Upper lobe of left lung (tissue), 6 donors: ENCODE measurements at places on chromosomes 4 and X. TPM values are rescaled to one million over a fixed set of nuclear protein-coding genes. Genes with fewer than 3 reads are reported as not detected.

DNA sequence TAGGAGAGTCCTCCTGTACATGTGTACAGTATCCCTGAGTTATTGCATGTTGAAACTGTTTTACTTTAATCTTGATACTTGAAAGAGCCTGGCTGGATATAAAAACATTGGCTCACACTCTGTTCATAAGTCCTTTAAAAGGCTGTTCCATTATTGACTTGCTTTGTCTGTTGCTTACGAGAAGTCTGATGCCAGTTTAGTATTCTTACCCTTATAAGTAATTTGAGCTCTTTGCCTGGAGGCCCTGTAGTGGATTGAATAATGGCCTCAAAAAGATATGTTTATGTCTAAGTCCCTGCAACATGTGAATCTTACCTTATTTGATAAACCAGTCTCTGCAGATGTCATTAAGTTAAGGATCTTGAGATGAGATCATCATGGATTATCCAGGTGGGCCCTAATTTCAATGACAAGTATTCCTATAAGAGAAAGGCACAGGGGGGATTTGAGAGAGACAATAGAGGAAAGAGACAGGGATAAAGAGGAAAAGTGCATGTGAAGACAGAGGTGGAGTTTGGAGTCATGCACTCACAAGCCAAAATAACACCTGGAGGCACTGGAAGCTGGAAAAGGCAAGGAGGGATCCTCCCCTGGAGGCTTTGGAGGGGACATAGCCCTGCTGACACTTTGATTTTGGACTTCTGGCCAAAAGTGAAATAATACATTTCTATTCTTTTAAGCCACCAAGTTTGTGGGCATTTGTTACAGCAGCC lies 98.1 kb downstream of the IRF2 start:
- DNase-seq: no peak

GRCh38 chrX:84717343-84717742 lies 215.1 kb upstream of the HDX start:
- DNase-seq: no peak

DNA sequence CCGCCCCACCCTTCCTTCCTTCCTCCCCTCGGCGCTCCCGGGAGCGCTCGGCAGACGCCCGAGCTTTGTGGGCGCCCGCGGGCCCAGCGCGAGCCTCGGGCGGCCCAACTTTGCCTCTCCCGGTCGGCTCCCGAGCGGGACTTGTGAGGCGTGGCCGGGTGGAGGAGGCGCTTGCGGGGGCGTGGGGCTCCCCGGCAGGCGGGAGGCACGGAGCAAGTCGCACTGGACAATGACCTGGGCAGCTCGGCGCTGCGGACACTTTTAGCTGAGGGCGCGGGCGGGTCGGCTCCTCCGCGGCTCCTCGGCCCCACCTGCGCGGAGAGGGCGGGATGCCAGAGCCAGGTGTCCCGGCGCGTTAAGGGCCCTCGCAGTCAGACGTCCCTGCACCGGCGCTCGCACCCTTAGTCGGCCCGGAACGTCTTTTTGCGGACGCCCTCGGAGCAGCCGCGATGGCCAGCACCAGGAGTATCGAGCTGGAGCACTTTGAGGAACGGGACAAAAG lies 385 bp downstream of the DCLK2 start:
- DNase-seq: peak; percentile 91

GRCh38 chr4:170853422-170854021 lies 763.8 kb upstream of the AADAT start:
- peak; percentile 10 for DNase-seq

DNA sequence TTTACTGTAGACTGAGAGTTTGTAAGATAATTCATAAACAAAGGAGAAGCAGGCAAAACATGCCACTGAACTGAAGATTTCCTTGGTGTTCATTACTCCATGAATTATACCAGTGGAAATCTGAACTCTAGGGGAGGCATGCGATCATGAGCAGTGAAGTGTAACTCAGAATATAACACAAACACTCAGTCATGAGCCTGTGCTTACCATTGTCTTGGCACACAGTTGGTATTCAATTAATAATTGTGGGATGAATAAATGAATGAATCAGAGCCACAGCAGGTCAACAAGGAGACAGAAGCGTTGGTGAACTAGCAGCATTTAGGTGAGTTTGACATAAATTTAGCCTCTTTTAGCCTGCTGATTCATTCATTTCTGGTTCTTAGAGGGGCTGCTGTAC lies 263.5 kb upstream of the DKK2 start:
- DNase-seq: no peak

GRCh38 chr4:54226404-54227255 lies 2.5 kb upstream of the PDGFRA start:
- peak; percentile 81 for DNase-seq

DNA sequence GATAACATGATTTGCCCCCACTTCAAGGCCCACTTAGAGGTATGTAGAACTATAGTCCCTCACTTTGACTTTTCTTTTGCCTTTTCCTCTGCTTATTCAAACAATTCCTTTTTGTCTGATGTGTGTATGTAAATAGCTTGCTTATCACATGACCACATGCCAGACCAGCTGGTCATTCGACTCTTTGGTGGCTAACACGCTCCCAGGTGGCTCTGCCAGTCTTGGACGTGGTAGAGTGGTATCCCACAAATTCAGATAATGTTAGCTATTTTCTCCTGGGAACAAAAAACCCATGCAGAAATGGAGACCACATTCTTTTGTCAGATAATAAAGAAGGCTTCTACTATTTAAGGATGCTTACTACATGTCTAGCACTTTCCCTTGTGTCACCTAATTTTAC lies 47.9 kb downstream of the ARHGAP24 start:
- DNase-seq: no peak

DNA sequence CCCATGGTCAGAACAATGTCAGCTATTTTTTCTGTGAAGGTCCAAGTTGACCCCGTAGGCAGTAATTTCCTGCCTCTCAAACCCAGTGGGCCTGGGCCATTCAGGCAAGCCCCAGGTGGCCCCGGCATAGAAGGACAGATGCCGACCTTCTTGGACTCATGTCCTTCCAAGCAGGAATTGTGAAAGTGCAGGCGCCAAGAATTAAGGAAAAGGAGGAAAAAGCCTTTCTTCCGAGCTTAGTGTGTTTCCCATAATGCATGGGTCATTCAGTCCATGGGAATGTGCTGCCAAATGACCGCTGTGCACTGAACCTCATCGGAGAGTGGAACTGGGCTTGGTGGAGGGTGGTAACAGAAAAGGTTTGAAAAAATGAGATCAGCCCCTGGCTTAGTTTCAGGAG lies 196.5 kb upstream of the HS3ST1 start:
- no peak for DNase-seq

DNA sequence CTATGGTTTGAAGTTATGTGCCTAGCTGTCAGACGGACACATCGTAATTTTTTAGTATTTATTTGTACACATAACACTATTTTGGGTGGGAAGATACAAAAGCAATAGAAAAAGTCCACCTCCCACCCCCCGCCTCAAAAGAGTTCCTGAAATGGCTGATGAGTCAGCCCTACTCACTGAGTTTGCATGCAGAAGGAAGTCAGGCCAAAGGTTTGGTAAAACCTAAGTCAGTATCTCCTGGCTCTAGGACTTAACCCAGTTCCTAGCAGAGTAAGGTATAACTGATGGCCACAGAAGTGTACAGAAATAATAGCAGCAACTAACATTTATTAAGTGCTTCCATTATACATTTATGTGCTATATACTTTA lies 2.9 kb upstream of the KLHL2 start:
- DNase-seq: peak; percentile 31

- DNase-seq: no peak
Measured at GRCh38 chr4:34679228-34679627, 1565.1 kb downstream of the ARAP2 start.

- DNase-seq: no peak
Measured at GRCh38 chr4:184386271-184386781, 88.0 kb downstream of the IRF2 start.

DNA sequence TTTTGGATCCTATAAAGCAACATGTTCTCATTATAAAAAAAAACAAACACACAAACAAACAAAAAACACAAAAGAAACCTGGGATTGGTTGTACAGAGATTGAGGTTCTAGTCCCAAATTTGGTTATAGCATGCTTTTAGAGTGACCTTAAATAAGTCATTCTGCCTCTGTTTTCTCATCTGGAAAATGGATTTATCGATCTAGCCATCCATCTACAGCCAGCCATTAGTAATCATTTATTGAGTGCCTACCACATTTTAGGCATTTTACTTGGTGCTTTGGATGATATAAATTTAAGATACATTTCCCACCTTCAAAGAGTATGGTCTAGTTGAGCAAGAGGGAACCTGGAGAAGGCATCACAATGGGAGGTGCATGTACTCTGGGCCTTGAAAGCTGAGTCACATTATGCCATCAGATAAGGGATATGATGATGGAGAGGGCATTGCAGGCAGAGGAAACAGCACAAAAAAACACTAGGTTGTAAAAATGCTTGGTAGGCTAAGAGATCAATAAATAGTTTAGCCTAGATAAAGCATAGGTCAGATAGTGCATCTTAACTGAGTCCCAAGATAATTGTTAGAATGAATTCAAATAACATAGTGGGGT lies 91.4 kb downstream of the HEPH start:
- DNase-seq: no peak

GRID2 gene
- total RNA-seq: not detected

PAGE5 gene
- not detected for total RNA-seq

TCEAL2 gene
- 5.1 TPM for total RNA-seq
